ENCODE measurements at places on chromosomes 6 and 20.

GRCh38 chr6:46062312-46062711 is 46.7 kb upstream of the CLIC5 start:
- DNase-seq, result no peak

DNA sequence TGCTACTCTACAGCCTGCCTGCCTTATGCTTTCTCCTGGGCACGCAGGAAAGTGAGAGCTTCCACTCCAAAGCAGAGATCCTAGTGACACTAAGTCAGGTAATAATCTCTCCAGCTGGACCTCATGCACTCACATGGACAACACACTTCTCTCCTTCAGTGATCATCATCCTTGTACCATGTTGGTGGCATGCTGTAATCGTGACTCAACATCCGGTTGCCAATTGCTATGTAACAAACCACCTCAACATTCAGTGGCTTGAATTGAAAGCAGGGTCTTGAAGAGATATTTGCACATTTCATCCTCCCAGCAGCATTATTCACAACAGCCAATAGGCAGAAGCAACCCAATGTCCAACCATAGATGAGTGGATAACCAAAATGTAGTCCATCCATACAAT is 40.3 kb upstream of the PPP1R3G start:
- no peak for DNase-seq

DNA sequence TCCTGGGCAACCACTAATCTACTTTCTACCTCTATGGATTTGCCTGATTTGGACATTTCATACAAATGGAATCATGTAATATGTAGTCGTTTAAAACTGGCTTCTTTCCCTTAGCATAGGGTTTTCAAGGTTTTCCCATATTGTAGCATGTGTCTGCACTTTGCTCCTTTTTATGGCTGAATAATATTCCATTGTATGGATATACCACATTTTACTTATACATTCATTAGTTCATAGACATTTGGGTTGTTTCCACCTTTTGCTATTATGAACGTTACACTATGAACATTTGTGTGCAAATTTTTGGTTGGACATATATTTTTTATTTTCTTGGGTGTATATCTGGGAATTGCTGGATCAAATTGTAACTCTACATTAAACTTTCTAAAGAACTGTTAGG is 600.4 kb upstream of the NOX3 start:
- no peak for DNase-seq

DNA sequence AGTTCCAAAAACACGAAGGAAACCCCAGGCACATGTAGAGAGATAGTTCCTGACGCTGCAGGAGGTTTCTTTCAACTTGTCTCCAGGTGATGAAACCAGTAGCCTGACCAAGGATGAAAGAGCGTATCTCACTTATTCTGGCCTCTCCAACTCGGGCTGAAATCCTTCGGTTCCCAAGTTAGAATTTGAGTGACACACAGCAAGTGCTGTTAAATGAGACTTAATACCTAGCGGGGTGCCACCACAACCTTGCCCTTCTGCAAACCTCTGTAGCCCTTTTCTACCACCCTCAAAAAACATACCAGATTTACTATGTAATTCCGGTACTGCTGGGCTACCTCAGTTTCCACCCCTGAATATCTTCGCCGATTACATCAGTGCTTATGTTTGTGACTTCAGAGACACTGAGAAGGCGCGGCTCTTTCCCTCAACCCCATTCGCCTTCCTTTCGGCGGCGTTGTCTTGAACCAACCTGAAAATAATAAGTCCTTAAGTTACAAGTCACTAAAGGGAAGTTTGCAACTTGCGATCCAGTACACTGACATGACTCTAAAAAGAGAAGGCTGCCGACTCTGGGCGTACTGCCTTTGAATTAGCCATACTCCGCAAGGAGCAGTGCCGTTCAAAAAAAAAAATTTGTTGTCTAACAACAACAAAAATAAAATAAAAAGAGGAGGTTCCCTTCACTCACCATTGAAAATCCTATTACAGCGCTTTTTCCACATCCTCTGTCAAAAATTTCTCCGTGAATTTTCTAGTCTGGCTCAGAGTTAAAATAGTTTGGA is 194.9 kb upstream of the ZNF184 start:
- DNase-seq, result no peak

DNA sequence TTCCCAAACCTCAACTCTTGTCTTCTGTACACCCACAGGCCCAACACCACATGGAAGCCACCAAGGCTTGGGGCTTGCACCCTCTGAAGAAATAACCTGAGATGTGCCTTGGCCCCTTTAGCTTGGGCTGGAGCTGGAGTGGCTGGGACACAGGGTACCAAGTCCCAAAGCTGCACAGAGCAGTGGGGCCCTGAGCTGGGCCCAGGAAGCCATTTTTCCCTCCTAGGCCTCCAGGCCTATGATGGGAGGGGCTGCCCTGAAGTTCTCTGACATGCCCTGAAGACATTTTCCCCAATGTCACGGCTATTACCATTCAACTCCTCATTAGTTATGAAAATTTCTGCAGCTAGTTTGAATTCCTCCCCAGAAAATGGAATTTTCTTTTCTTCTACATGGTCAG is 163.2 kb upstream of the ARID1B start:
- peak; percentile 17 for DNase-seq

DNA sequence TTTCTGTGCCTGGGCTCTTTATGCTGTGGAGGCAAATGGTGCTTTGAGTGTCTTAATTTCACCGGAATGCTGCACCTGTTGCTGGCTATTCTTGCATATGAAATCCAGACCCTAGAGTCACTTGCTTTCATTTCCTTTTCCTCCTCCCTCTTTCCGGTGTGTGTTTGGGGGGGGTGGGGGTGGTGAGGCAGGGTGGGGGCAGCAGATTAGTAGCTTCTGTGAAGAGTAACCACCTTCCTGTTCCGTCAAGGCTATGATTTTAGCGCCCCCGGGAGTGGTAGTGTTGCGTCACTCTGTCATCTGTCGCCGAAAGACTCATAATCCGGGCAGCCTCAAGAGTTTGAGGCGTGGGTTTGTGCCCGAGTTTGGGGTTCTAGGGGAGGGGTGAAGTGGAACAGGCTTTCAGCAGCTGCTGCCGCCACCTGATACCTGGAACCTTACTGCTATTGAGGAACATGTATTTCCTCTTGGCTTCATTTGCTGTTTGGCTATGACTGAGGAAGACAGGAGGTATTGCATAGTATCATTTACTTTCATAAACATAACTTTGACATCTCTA is 49.1 kb downstream of the UTRN start:
- peak; percentile 91 for DNase-seq

- no peak for DNase-seq
Observed at GRCh38 chr6:144580039-144580438, 294.9 kb downstream of the UTRN start.

GRCh38 chr6:68126089-68126749 is 508.9 kb upstream of the ADGRB3 start:
- no peak for DNase-seq

- no peak for DNase-seq
Observed at GRCh38 chr6:53418288-53418687, 69.5 kb upstream of the ELOVL5 start.

GRCh38 chr6:110874880-110875547 is 429 bp downstream of the AMD1 start:
- no peak for DNase-seq

DNA sequence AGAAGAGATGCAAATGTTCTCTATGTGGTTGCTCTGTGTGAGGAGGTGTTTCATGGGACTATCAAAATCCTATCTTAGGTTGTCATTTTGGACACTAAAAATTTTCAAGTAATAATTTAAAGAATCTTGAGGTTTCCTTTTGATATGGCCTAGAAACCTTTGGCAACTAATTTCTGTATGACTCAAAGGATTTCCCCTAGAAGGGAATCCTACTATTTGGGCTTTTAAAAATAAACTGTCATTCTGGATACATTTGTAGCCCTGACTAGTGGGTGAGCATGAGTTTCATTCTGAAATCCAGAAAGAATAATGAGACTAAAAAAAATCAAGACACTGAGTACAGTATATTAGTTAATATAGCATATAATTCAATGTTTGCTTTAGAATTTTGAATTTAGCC is 25.5 kb upstream of the RAB23 start:
- no peak for DNase-seq

DNA sequence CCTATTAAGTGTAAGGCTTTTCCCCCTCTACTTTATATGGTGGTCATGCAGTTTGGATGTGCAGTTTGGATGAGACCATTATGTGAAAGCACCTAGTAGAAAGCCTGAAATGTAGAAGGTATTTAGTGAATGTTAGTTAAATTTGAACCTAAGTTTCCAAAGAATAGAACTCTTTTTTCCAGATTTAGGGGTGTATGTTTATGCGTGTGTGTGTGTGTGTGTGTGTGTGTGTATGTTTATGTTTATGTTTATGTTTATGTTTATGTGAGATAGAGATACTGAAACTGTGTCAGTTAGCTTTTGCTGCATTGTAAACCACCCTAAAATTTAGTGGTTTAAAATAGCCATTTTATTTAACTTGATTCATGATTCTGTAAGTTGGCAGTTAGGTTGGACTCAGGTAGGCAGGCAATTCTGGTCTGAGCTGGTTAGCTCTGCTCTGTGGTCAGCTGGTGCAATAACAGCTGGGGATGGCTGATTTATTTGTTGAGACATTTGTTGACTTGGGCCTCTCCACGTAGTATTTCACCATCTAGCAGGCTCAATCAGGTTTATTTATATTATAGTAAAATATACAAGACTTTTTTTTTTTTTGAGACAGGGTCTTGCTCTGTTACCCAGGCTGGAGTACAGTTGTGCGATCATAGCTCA is 54.0 kb downstream of the STK4 start:
- DNase-seq, result no peak

GRCh38 chr6:14270925-14271788 is 153.6 kb downstream of the CD83 start:
- peak; percentile 39 for DNase-seq

DNA sequence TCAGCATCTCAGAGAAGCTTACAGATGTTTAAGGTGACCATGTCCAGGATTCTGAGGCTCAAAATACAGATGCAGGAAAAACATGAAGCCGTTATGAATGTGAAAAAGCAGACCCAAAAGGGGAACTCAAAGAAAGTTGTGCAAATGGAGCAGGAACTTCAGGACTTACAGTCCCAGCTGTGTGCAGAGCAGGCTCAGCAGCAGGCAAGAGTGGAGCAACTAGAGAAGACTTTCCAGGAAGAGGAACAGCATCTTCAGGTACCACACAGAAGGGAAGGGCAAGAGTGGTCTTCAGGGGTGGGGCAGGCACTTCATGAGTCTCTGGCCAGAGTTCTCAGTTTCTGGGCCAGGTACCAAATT is 15.2 kb downstream of the RNF8 start:
- DNase-seq, result no peak

- no peak for DNase-seq
Observed at GRCh38 chr6:71474942-71475341, 186.3 kb downstream of the OGFRL1 start.

DNA sequence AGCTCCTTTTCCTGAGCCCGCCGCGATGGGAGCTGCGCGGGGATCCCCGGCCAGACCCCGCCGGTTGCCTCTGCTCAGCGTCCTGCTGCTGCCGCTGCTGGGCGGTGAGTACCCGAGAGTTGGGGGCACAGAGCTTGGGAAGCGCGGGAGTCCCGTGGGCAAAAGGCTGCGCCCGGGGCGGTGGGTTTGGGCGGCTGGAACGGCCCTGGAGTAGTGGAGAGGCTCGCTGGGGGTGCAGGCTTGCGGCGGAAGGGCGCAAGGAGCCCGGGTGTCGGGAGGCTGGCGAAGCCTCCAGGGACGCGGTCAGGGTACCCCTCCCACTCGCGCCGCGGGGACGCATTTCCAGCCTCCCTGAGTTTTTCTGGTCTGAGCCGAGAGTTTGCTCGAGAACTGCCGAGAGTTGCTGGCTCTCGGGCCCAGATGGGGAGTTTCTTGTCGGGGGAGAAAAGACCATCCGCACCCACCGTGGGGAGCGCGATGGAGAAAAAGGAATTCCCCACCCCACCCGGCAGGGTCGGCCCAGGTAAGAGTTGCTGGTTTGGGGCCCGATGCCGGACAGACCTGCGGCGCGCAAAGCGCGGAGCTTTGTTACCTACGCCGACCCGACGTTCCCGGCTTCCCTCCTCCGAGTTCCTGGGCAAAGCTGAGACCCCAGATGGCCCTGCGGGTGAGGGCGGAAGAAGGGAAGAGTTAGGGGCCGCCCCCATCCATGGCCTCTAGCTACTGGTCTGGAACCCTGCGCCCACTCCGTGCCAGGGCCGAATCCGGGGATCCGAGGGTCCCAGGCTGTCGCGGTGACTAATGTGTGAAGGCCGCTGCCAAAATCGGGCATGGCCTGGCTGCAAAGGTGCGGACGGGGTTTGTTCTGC is 584 bp downstream of the PTK7 start:
- no peak for DNase-seq

DNA sequence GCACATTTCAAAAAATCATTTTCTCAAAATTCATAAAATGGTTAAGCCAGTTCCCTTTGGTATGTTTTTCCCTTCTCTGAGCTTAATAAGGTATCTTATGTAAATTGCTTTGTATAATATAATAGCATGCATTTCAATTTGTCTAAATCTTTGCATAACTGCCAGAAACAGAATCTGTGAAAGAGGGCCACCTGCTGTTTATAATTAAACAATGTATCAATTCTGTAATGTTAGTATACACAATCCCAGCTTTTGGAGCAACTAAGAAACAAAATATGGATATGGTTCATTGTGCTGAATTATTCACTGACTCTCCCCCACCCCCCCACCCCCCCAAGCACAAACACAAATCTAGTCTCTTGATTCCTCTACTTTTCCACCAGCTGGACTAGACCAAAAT is 54.8 kb downstream of the GPX5 start:
- DNase-seq, result no peak

- DNase-seq, result no peak
Observed at GRCh38 chr6:84788689-84789088, 24.3 kb upstream of the TBX18 start.

GRCh38 chr20:53728359-53728758 is 134.7 kb upstream of the ZNF217 start:
- DNase-seq, result no peak

- DNase-seq, result no peak
Observed at GRCh38 chr6:127176146-127176545, 57.7 kb downstream of the RSPO3 start.

DNA sequence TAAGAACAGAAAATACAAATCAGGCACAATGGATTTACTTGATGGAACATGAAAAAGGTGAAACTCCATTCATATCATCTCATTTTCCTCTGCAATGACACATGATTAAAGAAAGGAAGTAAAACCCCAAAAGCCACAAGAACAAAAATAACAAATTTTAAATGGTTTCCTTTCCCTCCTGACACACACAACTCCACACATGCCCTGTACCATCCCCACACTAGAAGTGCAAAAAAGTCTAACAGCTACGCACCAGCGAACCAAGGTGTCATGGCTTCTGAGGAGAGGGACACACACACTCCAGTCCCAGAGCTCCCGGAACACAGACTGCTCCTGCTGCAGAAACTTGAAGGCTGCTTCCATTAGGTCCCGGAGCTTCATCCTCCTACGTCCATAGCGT is 25.3 kb downstream of the MDN1 start:
- no peak for DNase-seq

- DNase-seq, result no peak
Observed at GRCh38 chr6:52130440-52130839, 43.0 kb upstream of the PKHD1 start.
